ENCODE measurements at places on chromosomes 7 and 10. TPM values are rescaled to one million over a fixed set of nuclear protein-coding genes. Genes with fewer than 3 reads are reported as not detected.

GRCh38 chr10:43689955-43690771, 41.5 kb upstream of the ZNF32 start:
- peak; percentile 83 for DNase-seq

DNA sequence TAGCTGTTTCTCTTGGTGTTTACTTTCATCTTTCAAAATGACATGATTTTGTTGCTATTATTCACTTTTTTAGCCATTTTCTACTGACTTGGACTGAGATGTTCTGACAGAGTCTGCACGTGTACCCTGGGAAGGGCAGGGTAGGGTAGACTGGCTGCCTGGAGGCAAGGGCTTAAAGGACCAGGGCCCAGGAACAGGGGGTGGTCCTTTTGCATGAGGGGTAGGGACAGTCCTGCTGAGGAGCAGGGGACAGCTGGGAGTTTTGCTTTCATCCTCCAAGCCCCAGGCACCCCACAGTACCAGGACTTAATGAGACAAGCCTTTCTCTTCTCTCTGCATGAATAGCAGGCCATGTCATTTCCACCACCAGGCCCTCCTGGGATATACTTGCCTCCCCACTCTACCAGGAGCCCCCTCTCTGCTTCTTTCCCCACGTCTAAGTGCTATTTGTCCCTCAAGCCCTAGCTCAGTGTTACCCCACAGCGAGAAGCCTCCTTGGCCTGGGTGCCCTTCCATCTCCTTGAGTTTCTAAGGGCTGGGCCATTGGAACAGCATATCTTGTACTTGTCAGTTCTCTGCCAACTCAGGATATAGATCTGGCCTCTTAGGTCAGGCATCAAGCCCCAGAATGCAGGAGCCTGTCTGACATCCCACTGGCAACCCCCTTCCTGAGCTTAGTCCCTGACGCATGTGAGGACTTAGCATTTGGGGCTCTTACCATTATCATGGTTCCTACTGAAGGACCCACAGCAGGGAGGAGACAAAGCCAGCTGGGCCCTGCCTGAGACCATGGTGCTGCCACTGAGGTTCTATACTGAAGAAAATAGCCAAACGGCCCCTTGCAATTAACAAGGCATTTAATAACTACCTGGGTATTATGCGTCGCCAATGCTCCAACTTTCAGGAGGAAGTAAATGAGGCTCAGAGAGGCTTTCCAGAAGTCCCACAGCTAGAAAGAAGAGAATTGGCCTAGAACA, 78.4 kb upstream of the UNC5B start:
- no peak for DNase-seq

GRCh38 chr10:106972381-106972780, 192.1 kb downstream of the SORCS1 start:
- DNase-seq = no peak

GIMAP6 gene
- not detected for total RNA-seq

CHRM2 gene
- total RNA-seq = not detected
